Stimulated activated CD4-positive, alpha-beta T cell treated with anti-CD3 and anti-CD28 coated beads, Interleukin-1b, Interleukin-23, amount 100 ng/mL, for 4 hours (primary cell): ENCODE measurements at places on chromosomes 16 and 17.

- no peak for DNase-seq
Measured at GRCh38 chr17:28267720-28268609, 51.0 kb upstream of the TMEM97 start.

- DNase-seq = no peak
Measured at GRCh38 chr17:30990458-30990857, 19.6 kb downstream of the RNF135 start.

GRCh38 chr17:17151962-17152361 is 54.2 kb downstream of the PLD6 start:
- no peak for DNase-seq

DNA sequence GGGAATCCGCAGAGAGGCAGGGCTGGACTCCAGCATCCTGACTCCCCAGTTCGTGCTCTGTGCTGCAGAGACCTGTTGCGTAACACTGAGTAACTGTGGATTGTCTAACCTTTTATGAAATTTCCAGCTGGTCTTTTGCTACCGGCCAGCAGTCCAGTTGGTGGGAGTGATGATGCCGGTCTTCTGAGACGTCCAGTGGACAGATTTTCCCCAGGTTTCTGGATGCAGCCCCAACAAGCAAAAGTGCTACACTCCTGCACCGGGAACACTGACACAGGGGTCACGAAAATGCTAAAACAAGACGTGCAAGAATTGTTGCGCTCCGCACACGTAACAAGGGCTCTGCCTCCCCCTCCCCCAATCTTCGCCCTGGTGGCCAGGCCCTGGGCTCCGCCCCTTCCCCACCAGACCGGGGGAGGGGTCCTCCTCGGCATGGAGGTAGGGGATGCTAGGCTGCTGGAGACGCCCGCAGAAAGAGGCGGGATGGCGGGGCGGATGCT is 701 bp upstream of the MRC2 start:
- peak; percentile 17 for DNase-seq

- DNase-seq = peak; percentile 72
Measured at GRCh38 chr17:42536372-42537155, 523 bp downstream of the NAGLU start.

DNA sequence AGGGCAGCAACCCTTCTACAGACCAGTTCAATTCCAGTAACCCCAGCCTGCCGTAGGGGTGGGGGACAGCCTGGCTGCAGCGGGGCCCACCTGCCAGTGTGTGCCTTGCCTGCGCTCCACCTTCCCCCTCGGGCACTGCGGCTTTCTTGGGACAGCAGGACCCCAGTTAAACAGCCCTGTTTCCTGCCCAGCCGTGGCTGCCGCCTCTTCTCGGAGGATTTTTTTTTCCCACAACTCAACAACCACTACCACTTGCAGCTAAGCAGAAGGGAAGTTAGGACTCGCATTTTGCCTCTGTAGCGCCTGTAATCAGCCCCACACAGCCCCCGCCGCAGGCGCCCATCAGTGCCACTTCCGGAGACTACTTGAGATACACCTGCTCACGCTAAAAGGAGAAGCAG is 76.1 kb downstream of the RAI1 start:
- no peak for DNase-seq

DNA sequence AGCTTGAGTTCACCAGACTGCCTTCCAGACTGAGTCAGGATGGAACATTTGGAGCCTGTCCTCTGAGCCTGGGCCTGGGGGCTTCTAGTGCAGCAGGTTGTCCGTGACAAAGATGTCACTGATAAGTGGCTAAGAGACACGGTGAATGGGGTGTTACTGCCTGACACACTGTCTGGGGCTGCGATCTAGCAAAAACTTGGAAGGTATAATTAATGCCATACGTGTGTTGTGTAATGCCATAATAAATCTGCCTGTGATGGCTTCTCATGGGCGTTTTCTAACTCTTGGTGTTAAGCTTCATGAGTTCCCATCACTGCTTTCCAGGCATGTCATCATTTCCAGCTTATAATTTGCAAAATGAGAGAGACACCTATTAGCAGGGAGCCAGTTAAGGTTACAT is 215.4 kb downstream of the UTP18 start:
- DNase-seq = no peak

DNA sequence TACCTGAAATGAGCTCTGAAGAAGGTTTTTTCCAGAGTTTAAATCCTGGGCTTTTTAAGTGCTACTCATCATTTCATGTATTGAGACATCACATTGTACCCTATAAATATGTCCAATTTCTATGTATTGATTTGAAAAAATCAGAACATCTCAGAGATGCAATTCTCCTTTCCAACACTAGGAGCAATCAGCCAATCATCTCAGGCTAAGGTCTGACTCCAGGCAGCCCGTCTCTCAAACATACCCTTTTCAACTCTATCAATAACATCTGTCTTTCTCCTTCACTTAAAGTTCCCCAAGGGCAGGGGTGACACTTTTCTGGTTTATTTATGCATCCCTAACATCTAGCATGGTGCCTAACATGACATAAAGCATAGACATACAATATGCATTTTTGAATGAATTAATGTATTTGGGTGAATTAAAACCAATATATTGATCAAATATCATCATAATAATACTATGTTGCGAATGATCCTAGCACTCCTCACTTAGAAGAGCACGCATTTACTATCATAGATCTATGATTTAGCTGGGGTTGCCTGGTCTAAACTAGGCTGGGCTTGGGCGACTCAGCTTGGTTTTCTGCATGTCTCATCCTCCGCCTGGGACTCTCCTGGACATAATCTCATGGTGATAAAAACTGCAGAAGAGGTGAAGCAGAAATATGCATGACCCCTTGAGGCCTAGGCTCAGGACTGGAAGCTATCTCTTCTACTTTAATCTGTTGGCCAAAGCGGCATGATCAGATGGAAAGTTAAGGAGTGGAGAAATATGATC is 5.2 kb upstream of the CDH11 start:
- DNase-seq = no peak

- DNase-seq = no peak
Measured at GRCh38 chr16:72023962-72024361, 15.4 kb downstream of the DHODH start.

GRCh38 chr16:73965591-73965990 is 331.0 kb upstream of the PSMD7 start:
- DNase-seq = no peak
